HS-27A (cell line): ENCODE measurements at places on chromosomes 11 and 22.
A peak's percentile ranks its signal among the peaks of the same experiment; 100 is the strongest.

GRCh38 chr11:125433454-125434121, 62.5 kb downstream of the FEZ1 start:
- no peak for DNase-seq

- no peak for DNase-seq
These were observed 63.2 kb downstream of the SHISAL1 start for GRCh38 chr22:44249376-44250147.

- DNase-seq = peak; percentile 63
These were observed 2.1 kb downstream of the CCDC88B start for GRCh38 chr11:64341851-64342791.

GRCh38 chr22:44159811-44160210, 20.9 kb upstream of the PARVG start:
- no peak for DNase-seq

GRCh38 chr22:27915986-27916385, 3.1 kb downstream of the PITPNB start:
- DNase-seq = no peak

DNA sequence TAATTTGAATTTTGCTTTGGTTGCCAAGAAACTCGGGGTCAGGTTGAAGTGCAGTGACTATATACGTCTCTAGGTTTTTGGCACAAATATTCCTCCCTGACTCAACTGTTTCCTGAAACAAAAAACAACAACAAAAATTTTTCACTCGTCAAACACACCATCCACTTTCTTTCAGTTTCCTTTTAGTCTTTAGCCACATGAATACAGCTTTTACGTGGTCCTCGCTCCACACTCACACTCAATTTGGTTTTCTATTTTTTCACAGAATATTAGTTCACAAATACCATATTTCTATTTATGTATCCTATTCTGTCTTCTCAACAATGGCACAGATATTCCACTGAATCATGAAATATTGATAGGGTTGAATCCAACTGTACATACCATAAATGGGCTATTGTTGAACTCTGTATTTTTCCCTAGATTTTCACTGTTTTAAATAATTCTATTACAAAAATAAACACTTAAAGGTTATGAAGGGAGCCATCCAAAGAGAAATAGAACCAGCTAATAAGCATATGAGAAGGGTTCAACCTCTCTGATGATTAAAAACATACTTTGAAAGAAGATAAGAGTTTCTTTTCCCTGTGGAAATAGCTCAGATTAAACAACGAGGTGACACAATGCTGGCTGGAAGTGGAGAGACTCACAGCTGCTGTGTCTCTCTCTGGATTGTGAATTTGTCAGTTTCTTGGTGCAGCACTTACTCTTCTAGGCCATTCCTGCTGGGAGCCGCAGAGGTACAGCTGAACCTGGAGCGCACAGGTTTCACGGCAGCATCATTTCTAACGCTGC, 5.1 kb upstream of the FBLN1 start:
- DNase-seq = no peak

GRCh38 chr11:119373921-119374631, 7.4 kb downstream of the USP2 start:
- DNase-seq = no peak

- no peak for DNase-seq
These were observed 21.5 kb downstream of the NUP98 start for GRCh38 chr11:3775736-3776406.

DNA sequence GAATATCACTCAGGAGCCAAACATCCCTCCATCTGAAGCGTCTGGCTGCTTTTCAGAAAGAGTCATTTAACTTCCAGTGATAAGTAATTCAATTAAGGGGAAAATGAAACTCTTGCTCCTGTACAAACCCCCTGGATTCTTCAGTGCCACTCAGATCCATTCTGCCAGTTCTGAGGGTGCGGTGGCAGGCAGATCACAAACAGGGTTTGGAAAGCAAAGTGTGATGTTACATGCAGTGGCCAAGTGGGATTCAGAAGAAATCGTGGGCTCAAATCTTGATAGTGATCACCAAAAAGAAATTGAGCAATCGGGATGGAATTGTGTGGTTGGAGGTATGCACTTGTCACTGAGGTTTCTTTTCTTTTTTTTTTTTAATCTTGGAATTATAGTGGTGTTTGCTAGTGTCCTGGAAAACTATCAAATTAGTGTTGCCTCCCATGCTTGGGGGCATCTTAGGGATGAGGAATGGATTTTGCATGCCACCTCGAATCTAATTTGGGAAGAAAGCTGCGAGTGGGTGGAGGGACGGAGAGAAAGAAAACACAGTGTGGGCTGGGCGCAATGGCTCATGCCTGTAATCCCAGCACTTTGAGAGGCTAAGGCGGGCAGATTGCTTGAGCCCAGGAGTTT, 22.5 kb upstream of the RTL6 start:
- no peak for DNase-seq

- no peak for DNase-seq
These were observed 807 bp upstream of the ZNF74 start for GRCh38 chr22:20392983-20393704.

GRCh38 chr11:46248289-46249102, 29.0 kb upstream of the CREB3L1 start:
- DNase-seq = peak; percentile 98

DNA sequence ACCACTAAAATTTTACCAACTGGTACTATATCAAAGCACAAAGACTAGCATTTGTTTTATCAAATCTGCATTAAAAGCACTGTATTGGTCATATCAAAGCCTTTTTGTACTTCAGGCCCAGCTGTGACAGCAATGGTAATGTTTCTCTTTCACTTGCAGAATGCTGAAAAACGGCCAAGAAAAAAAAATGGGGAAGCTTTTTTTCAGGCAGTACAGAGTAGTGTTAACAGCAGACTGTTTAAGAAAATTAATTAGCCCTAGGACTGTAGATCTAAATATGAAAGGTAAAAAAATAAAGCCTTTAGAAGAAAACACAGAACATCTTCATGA, 33.3 kb downstream of the DENND5A start:
- DNase-seq = no peak

DNA sequence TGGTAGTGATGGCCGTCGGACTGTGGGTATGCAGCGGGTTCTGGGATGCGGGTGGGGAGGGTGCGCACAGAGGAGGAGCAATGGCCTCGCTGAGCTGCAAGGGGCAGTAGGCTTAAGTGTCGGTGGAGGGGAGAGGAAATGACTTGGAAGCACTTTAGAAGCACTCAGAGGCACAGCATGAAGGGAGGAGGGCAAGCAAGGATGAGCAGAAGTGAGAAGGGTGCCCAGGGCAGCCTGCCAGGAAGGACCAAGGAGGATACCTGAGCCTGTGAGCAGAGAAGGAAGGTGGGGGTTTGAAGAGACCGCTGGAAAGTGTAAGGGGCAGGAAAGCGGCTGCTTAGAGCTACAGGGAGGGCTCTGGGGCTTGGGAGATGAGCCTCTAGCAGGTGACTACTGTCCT, 330 bp downstream of the SLC5A1 start:
- no peak for DNase-seq

DNA sequence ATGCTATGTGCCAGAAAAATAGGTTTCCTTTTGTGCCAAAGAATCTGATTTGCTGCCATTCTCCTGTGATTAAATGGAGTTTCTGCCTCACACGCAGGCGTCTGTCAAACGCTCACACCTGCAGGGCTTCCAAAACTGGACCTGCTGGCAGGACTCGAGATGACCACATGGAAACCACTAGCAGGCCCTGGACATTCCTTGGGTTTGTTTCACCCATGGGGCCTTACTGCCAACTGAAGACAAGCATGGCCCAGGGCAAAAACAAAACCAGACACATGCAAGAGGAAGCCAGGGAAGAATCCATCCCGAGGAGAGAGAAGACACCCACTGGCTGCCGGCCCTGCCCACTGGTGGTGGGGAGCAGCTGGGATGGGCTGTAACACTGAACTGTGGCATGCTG, 55.9 kb upstream of the MN1 start:
- DNase-seq = no peak

GRCh38 chr11:41665441-41666360, 206.2 kb upstream of the LRRC4C start:
- no peak for DNase-seq

- DNase-seq = no peak
These were observed 12.8 kb downstream of the ATG16L2 start for GRCh38 chr11:72826942-72827480.

DNA sequence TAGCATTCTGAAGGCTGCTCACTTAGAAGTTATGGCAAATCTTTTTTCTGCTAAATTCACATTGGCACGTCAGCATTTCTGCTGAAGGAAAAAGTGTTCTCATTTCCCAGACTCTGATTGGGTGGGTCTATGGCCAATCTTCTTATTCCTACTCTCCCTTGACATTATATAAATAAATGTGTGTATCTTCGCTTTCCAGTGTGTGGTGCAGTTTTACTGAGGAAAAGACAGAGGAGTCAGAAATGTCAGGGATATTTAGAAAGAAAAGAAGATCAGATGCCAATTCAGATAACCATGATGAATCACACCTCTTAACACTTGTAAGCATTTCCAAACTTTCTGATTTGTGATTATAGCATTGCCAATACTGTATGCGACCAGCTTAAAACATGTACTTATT, 3.2 kb upstream of the BDNF start:
- DNase-seq = no peak

- no peak for DNase-seq
These were observed 5.2 kb downstream of the UPB1 start for GRCh38 chr22:24500277-24500820.

DNA sequence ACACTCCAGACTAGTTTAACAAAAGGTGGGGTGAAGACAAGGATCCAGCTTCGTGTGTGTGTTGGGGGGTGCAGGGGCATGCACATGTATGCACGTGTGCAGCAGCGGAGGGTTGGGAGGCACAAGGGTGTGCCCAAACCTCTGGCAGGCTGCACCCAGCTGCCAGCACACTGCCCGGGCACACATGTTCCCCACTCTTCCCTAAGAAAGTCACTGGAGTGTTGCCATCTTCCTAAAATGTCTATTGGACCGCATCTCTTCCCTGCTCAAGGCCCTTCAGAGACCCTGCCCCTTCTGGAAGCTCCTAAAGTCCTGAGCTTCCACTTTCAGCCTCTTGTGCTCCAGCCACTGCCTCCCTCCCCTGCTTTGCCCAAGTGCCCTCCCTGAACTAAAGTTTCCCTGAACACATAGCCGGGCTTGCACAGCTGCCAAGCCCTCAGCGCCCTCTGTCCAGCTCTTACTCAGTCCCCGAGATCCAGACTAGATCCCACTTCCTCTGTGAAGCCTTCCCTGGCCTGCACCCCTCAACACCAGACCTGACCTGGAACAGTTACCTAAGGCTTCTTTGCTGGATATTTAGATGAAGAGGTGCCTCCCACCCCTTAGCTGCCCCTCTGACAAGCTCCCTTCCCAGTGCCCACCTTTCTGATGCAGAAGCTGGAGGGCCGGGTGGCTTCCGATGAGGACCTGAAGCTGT, 6.0 kb downstream of the CFL1 start:
- DNase-seq = no peak

DNA sequence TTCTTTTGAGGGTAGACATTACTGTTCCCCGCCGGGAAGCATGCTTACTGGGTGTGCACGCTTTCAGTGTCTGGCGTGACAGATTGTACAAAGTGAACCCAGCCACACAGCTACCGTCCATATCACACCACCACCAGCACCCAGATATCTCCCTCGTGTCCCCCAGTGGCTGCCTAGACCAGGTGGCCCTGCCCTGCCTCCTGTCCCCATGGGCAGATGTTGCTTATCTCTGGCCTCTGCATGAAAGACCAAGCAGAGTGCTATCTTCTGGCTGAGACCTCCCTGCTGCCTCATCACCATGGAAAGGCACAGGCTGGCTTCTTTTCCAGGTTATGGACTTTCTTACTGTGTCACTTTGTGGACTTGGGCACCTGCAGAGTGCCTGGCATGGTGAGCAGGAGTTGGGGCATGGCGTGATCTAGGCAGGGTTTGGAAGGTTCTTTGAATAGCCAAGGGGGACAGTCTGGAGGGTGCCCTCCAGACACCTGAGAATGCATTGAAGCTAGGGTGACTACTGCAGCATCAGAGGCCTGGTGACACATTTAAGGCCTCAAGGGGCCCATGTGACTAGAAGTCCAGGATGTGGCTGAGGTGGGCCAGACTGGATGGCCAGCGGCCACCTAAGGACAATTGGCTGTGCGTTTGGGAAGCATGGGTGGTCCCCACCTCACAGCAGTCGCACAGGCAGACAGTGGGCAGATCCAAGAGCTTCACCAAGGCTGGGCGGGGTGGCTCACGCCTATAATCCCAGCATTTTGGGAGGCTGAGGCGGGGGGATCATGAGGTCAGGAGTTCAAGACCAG, 4.7 kb downstream of the TANGO2 start:
- DNase-seq = no peak

- no peak for DNase-seq
These were observed 6.9 kb downstream of the OSBPL5 start for GRCh38 chr11:3158131-3158591.

GRCh38 chr11:897253-898142, 13.1 kb downstream of the CHID1 start:
- DNase-seq = no peak
